HS-27A (cell line): ENCODE measurements at places on chromosomes 1 and 21.

DNA sequence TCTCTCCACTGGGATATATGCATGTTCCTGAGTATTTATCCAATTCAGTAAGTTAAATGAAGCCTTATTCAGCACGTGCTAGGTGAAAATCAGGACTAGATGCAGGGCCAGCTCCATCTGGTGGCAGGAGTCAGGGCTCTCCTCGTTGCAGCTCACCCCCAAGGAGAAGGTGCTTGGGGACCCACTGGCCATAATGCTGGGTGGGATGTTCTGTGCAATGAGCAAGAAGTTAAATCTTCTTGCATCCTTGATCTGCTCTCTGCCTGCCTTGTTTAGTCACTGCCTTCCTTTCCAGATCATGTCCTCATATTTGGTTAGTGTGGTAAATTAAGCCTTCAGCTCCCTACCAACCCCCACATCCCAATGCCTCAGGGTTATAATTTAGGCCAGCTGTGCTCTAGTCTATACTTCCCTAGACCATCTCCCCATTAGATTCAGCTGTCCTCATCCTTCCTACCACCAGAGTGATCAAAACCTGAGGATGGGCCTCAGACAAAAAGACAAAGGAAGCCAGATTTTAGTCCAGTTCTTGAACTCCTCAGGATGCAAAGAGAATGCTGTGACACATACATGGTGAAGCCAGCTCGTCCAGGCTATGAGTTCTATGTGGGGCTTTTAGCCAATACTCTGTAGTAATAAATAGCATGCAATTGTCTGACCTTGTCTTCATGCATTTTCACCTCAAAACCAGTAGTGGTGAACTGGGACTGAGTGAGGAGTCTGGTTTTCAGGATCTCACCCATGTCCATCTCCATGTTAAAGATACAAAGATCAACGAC lies 55.9 kb downstream of the SEC16B start:
- DNase-seq, result no peak

- no peak for DNase-seq
Measured at GRCh38 chr1:10612436-10613160, 137.8 kb downstream of the PEX14 start.

DNA sequence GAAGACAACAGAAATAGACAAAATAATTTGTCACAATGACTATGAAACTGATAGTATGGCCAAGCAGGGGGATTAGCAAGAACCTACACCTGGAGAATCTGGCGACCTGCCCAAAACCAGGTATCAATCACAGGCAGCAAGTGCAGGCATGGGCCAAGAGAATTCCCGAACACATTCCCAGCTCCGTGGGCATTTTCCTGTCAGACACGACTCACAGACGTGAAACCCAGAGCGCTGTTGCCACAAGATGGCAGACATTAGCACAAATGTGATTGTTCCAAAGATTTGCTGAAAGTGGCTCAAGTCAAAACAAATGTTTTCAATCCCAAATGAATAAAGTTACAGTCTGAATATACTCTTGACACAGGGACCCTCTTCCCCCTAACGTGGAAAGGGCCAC lies 36.8 kb downstream of the HLCS start:
- no peak for DNase-seq

- DNase-seq, result no peak
Measured at GRCh38 chr1:26787381-26787705, 407 bp upstream of the PIGV start.

GRCh38 chr1:206497363-206497762 lies 10.0 kb upstream of the RASSF5 start:
- no peak for DNase-seq

GRCh38 chr1:214715126-214715525 lies 112.1 kb downstream of the CENPF start:
- DNase-seq, result no peak

DNA sequence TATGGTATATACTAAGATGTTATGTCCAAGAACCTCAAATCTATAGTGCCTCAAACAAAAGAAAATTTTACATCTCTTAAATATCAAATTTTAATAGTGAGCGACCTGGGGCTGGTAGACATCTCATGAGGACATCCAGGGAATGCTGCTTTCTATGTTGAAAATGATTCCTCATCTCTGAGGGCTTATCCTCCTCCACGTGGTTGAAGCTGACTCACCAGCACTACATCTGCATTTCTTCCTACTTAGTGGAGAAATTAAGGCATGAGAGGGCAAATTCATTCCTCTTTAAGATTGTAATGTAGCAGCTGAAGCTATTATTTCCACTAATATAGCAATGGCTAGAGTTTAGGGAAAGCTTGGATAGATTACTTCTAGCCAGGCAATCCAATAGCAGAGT lies 529.5 kb downstream of the COL11A1 start:
- no peak for DNase-seq

DNA sequence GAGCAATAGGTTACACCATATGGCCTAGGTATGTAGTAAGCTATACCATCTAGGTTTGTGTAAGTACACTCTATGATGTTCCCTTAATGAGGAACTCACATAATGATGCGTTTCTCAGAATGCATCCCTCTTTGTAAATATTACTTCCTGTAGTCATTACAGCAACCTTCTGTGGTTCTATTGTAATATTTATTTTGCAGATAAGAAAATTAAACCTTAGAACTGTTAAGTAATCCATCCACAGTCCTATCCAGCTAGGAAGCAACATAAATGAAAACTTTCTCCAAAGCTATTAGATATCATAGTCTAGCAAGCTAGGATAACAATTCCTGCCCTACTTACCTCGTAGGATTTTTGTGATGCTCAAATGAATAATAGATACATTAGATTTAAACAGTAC lies 88.7 kb downstream of the WLS start:
- no peak for DNase-seq

GRCh38 chr1:44537538-44537937 lies 132.5 kb downstream of the RNF220 start:
- DNase-seq, result no peak

DNA sequence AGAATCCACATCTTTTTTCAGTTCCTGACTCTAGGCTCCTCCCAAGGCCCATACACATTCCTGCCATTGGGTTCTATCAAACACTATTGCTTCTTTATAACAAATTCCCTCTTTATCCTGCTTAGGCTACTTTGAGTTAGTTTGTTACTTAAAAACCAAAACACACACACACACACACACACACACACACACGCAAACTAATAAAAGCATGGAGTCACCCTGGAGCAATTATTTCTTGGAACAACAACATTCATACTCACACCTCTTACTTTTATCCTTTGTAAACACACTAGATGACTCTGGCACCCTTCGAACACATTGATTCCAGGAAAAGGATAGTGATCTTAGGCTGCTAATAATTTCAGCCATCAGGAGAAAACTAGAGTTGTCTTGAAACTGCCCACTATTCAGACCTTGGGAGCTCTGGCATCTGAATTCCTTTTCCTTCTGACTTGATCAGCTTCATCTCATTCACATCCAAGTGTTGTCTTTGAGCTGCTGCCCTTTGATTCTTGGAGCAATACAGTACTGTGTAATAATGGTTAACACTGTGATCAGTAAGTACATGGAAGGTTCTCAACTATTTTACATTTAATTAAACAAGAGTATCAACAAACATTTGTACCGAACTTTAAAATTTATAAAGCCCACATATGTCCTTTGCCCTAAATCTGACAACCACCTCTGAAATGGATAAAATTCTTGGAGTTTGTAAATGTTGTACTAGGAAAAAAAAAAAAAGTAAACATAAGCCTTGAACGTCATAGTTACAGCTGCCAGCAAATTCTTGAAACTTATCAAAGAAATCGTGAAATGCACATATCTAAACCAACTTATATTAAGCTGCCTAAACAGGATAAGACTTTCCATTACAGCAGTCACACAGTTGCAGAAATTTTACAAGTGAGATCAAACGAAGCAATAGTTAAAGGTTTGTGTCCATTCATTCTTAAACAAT lies 2.8 kb upstream of the SEC22B start:
- DNase-seq, result peak; percentile 59

DNA sequence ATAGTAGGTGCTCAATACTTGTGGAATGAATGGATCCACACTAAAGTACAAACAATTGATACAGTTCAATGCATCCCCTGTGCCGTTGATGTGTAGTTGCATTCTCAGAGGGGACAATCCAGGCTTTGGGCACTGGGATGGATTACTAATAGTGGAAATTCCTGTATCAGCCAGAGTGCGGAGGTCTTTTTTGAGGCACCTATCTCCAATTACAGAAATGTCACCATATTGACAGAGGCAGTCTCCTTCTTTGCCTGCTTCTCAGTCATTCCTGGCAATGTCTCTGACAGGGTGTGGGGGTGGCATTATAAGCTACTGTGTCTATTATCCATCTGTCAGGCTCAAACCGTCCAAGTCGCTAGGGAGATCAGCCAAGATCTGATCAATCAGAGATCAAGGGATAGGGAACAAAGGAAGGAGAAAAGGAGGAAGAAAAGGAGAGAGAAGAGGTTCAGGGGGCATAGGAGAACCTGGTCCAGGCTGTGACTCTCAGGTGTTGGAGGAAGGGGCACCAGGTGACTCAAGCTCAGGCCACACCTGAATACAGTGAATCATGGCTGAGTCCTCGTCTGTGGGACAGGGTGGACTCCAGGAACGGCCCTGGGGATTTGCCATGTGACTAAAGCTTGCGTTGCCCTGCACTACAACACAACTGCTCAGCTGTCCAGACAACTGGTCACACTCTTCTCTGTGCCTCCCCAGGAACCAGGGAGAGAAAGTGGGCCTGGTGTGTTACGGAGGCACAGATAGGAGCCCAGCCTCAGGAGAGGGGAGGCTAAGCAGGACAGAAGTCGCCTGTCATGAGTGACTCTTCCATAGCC lies 3.4 kb upstream of the LAMB3 start:
- DNase-seq, result no peak

- no peak for DNase-seq
Measured at GRCh38 chr1:143691400-143691891, 280.3 kb downstream of the FAM72C start.

DNA sequence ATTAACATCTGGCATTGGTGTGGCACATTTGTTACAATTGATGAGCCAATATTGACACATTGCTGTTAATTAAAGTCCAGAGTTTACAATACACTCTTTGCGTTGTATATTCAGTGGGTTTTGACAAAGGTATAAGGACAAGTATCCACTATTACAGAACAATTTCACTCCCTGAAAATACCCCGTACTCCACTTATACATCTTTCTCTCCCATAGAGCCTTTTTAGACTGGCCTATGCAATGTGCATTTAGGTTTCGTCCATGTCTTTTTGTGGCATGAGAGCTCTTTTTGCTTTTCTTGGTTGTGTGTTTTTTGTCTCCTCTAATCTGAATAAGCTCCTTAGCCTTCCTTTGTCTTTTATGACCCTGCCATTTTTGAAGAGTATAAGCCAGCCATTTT lies 40.6 kb upstream of the TSNAX start:
- no peak for DNase-seq

DNA sequence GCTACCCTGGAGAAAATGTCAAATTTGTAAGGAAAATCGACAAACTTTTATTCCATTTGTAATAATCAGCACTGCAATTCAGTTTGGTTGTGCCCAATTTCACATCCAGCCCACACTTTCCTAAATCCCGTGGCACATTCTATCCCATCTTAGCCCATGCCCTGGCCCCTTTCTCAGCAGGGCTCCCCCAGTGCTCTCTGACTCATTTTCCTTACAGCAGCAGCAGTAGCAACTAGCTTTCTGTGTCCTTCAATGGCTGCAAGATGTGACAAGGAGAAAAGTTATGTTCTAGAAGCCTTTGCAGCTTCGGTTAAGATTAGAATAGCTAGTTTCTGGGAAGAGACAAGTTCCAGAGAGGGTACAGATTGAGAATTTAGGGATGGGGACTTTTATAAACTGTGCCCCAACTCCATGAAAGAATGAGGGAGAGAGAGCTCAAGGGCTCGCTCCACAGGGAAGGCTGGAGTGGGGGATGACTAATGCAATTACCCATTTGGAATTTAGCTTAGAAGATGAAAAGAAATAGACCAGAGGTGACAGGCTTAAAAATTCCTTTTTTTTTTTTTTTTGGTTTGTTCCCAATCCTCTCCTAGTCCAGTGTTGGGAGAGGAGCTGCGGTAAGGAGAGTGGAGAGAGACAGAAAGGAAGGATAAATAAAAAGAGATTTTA lies 47.0 kb upstream of the POU2F1 start:
- no peak for DNase-seq

DNA sequence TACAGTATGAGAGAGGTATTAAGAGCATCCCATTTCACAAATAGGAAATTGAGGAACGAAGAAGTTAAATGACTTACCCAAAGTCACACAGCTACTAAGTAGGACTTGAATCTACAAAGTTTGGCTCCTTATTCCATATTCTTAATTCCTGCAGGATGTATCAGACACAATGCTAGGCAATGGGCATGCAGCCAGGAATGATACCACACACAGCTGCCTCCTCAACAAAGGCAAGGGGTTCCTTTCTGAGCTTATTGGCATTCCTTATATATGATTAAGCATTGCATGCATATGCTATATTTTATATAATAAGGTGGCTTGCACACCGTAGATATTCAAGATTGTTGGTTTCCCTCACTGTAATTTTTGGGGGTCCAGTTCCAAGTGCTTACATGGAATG lies 34.2 kb upstream of the JUN start:
- peak; percentile 96 for DNase-seq

DNA sequence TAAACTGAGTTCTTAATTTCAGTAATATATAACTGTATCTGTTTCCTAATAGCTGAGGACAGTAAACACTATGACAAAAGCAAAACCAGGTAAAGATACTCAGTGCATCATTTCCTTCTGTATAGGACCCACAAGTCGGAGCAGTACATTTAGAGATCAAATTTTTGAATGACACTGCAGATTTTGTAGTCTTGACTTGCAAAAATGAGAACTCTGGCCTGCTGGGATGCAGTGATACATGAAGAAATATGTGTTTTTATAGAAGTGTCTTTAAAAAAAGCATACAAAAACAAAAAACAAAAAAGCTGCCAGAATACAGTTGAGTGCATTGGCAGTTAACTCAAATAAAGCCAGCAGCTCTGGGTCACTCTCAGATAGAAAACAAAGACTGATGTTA lies 19.0 kb downstream of the GART start:
- no peak for DNase-seq

DNA sequence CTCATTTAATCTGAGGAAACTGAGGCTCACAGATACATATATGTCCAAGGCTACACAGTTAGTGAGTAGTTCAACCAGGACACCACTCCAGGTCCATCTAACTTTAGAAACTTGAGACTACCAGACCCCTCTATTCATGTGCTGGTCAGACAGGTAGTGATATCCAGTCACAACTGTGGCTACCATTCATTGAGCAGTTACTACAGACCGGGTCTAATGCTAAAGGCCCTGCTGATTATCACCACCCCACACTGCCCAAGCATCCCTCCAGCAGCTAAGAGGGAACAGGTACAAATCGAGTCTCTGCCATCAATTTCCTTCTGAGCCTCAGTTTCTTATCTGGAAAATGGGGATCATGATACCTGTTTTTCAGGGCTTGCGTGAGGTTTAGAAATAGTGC lies 5.3 kb downstream of the HPCA start:
- DNase-seq, result no peak

- no peak for DNase-seq
Measured at GRCh38 chr1:38249001-38249400, 202.4 kb upstream of the POU3F1 start.

- DNase-seq, result no peak
Measured at GRCh38 chr1:25698252-25698651, 81.7 kb downstream of the MAN1C1 start.
